ENCODE measurements at places on chromosomes 7 and 10.

- no peak for DNase-seq
These were observed 173.3 kb downstream of the LSM5 start for GRCh38 chr7:32316839-32317238.

DNA sequence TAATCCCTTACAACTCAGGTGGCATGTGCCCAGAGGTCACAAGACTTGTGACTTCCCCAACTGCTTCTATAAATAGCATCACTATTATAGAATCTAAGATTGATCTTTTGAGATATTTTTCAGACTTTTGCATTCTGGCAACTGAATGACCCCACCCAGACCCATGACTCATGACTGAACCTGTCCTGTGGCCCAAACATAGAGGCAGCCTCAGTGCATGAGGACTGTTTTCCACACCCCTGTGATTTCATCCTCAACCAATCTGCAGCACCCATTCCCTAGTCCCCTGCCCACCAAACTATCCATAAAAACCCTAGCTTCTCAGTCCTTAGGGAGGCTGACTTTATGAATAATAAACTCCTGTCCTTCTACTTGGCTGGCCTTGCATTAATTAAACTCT, 84.5 kb downstream of the MICU1 start:
- no peak for DNase-seq

GRCh38 chr10:79248341-79249185, 98.7 kb upstream of the PPIF start:
- peak; percentile 80 for DNase-seq

- no peak for DNase-seq
These were observed 46.0 kb downstream of the ABCC2 start for GRCh38 chr10:99828464-99828863.

- no peak for DNase-seq
These were observed 121.5 kb downstream of the VIPR2 start for GRCh38 chr7:159023206-159023605.

Measured in left colon (tissue), 2 donors.